KBM-7 (cell line): ENCODE measurements at places on chromosomes 12 and 14.

- no peak for DNase-seq
Observed at GRCh38 chr14:93011650-93012325, 88.8 kb downstream of the CHGA start.

- peak; percentile 55 for DNase-seq
Observed at GRCh38 chr12:46266869-46267574, 1.8 kb downstream of the SLC38A1 start.

DNA sequence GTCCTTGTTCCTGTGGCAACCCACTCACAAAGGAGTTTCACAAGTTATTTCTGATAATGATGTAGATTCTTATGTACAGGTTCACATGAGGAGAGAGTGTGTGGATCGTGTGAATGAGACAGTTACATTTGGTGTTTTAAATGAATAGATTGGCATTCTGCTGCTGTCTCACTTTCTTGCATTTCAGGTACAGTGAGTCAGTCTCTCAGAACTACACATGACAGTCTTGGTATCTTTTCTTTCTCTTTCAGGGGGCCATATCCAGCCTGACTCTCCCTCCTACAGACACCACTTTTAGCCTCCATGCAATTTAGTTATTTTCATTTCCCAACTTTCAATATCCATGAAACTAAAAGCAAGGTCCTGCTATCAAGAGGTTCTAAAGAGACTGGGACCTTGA is 19.9 kb upstream of the TMTC2 start:
- DNase-seq, result no peak

DNA sequence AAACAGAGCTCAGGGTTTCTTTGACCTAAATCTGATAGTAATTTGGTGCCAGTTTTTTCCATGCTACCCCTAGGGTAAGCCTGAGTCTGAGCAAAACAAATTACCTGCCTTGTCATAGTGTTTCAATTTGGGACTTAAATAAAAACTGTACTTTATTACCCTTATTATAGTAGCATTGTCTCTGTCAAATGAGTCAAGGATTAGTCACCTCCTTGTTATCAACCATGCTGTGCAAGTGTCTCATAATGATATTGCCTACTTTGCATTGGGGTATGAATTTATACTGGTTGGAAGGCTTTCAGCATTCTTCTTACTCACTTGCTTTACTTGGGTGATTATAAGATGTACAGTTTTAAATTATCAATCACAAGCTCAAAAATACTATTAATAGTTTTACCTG is 380.0 kb downstream of the LRFN5 start:
- DNase-seq, result no peak
